Large intestine (tissue), 12 donors: ENCODE measurements at places on chromosomes 6 and 20.
A peak's percentile ranks its signal among the peaks of the same experiment; 100 is the strongest.

DNA sequence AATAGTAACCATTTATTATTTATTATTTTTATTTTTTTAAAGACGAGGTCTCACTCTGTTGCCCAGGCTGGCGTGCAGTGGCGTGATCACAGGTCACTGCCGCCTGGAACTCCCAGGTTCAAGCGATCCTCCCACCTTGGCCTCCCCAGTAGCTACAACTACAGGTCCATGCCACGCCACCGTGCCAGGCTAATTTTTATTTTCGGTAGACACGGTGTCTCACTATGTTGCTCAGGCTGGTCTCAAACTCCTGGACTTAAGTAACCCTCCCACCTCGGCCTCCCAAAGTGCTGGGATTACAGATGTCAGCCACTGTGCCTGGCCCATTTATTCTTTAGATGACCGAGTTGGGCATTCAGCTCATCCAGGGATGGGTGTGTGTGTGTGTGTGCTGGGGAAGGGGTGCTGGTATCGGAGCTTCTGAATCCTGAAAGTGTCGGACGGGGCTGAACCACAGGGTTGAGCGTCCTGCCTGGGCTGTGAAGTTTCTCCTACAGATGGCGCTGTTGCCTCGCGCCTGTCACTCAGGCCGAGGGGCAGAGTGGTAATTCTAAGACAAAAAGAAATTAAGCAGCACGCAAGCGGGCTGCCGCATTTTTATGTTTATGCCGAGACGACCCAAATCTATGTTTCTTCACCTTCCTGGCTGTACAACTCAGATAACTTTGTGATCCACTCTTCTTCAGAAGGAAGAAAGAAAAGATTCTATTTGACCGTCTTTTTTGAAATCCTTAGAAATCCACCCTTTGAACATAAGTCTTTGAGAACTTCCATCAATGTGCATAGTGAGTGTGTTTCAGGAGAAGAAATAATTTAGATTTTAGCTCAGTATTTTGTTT lies 252.8 kb downstream of the CDH26 start:
- peak; percentile 18 for DNase-seq

GRCh38 chr20:19110881-19111460 lies 101.5 kb upstream of the SLC24A3 start:
- no peak for DNase-seq

DNA sequence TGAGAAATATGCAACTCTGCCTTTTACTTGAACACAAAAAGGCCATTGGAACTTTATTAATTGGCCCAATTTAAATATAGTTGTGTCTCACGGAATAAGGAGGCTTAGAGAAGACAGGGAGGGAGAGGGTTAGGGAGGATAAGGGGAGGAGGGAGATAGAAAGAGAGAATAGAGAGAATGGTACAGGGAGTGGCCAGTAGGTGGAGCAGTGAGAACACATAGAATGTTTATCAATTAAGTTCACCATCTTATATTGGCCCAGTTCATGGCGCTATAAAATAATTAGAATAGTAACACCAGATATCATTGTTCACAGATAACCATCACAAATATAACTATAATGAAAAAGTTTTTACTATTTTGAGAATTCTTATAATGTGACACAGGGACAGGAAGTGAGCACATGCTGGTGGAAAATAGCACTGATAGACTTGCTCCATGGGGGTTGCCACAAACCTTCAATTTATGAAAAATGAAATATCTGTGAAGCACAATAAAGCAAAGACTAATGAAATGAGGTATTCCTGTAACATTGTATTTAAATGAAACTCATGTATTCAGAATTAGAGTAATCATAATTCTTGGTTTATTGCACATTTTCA lies 374.1 kb upstream of the MANEA start:
- DNase-seq, result no peak

- DNase-seq, result no peak
These were observed 65.2 kb downstream of the RIOK1 start for GRCh38 chr6:7454696-7455358.

- no peak for DNase-seq
These were observed 32.3 kb upstream of the XRN2 start for GRCh38 chr20:21270806-21271205.

DNA sequence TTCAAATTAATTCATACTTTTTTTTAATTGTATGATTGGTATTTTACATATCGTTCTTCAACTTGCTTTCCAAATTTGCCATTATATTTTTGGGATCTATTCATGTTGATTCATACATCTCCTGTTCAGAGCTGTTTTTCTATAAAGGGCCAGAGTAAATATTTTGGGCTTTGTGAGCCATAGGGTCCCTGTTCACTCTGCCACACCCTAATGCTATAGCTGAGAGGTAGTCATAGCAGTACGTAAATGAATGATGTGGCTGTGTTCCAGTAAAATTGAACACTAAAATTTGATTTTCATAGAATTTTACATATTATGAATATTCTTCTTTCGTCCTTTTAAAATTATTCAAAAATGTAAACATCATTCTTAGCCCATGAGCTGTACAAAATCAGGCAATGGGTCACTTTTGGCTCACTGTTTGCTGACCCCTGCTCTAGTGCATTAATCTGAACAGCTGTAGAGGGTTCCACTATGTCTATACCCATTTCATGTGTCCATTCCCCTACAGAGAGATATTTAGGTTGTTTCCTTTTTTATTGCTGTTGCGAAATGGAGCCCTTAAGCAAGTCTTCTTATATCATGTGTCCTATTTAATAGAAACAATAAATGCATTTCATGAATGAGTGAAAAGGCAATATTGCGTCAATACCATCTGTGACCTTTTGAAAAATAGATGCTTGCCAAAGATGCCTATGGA lies 136.4 kb upstream of the SALL4 start:
- DNase-seq, result no peak

DNA sequence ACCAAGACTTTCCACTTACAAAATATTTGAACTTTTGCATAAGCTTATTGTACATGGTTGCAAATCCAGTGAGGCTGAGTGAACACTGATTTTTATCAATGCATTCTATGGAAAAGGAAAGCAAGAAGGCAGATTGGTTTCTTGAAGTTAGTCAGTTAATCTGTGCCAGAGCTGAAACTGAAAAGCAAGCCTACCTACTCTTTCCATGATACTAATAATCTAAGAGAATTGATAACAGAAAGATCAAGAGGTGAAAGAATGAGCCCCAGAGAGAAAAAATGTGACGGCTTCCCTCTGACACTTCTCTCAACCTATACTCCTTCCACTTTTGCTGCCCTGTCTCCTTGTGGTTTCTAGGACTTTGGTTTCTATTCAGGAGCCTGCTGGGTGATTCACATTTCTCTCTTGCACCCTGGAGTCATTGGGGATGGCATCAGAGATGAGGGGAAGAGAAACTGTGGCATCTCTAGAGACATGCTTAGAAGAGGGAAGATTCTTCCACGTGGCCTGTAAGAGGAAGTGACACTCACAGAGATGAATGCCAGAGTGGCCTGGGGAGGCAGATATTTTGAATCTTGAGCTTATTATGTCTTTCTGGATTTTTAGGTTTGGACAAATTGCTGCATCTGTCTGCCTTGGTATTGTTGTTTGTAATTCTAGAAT lies 158.6 kb upstream of the RIMS1 start:
- DNase-seq, result peak; percentile 49

DNA sequence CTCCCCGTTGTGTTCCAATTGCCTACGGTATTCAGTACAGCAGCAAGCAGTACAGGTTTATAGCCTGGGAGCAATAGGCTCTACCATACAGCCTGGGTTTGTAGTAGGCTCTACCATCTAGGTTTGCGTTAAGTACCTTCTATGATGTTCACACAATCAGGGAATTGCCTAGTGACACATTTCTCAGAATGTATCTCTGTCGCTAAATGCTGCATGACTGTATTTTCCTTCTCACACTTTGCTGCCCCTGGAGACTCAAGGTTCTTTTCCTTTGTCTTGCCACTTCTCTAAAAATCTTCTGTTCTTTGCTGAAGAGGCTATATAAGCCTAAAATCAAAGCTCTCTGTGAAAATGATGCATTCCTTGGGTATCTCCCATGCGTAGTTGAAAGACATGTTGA lies 241.9 kb downstream of the CD83 start:
- DNase-seq, result no peak

- DNase-seq, result no peak
These were observed 57.2 kb downstream of the GINS1 start for GRCh38 chr20:25464501-25465242.

DNA sequence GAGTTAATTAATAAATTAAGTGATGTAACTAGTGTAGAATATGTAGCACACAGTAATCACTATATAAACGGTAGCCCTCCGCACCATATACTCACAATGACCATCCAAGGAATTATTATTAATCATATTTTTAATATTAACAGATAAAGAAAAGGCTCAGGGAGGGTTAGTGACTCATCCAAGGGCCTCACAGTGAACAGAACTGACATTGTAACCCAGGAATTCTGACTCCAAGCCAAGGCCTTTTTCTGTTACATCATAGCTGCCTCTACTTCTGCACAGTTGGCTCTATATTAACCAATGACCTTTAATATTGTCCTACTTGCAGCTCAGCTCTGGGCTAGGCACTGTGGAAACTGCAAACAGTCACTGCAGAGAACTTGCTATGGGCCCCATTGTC lies 117.5 kb upstream of the SIRPG start:
- DNase-seq, result no peak

GRCh38 chr20:37417617-37418467 lies 71.9 kb downstream of the SRC start:
- DNase-seq, result no peak

DNA sequence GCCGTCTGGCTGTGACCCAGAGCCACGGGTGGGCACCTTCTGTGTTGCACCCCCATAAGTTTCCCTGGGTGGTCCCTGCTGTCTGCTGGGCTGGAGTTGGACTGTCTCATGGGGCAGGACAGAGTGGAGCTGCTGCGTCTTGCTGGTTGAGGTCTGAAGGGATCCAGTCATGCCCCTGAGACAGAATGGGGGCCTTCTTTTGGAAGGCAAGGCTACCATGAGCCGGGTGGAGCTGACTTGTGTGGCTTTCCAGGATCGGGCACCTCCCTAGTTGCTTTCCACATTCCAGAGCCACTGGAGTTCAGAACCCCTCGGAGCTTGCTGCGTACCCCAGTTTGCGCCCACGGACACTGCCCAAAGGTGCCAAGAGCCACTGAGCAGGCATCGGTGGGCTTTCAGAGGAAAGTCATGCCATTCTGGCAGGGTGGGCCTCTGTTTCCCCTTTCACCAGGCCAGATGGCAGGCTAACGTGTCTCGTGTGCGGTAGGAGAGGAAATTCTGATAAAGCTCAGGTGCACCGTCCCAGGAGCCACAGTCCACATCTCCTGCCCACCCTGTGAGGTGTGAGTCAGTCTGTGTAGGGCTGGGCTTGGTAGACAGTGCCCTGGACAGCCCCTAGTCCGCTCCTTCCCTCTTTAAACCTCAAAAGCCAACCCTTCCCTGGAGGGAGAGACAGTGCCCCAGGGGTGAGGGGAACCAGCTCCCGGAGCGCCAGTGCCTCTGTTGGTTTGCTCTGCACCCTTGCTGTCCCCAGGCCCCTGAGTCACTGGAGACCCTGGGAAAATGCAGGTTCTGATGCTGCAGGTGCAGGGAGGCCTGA lies 125.3 kb downstream of the SYCP2 start:
- DNase-seq, result no peak

DNA sequence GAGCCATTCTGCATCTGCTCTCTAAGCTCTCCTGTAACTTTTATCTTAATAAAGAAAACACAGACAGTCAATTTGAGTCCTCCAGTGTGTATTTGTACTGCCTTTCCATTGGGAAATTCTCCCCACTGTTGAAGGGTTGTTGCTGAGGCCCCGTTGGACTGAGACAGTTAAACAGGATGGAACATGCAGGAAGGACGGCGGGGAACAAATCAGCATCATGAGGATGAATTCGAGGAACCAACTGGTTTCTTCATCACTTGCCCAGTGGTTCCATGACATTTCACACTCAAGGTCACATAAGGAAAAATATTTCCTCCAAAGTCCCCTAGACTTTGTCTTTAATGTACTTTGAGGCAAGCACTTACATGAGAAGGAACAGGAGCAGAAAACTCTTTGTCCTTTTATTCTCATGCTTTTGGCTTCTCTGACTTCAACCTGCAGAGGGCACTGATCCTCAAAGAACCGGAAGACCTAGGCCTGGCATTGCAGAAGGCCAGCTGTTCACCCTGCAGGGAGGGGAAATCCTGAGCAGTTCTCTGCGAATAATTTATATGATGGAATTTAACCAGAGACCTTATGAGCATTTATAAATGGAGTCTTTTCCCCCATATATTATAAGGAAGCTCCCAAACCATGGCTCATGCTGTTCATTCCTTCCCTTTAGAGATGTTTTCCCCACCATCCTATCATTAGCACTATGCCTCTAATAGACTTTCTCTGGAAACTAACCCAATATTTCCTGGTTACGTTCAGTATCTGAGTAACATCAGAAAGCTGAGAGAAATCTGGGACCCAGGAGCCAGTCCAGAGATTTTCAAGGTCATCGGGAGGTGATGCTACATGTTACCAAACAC lies 55.2 kb upstream of the ADGRF1 start:
- peak; percentile 78 for DNase-seq

- DNase-seq, result no peak
These were observed 87.8 kb upstream of the EPB41L1 start for GRCh38 chr20:36066777-36067176.

DNA sequence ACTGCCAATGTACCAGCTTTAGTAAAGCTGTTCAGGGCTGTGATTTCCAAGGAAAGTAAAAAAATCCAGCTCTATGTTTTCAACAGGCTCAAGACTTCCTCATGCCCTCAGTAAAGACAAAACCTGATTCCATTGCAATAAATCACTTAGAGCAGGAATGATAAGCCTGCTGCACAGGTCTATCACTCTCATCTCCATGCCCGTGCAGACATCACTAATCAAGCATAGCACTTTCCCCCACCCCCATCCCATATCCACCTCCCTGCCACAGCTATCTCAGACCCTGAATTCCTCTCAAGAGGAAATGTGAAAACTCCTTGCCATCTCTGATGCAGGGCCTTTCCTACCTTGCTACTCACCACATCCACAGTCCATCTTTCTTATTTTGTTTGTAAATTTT lies 554.9 kb downstream of the MAFB start:
- no peak for DNase-seq

DNA sequence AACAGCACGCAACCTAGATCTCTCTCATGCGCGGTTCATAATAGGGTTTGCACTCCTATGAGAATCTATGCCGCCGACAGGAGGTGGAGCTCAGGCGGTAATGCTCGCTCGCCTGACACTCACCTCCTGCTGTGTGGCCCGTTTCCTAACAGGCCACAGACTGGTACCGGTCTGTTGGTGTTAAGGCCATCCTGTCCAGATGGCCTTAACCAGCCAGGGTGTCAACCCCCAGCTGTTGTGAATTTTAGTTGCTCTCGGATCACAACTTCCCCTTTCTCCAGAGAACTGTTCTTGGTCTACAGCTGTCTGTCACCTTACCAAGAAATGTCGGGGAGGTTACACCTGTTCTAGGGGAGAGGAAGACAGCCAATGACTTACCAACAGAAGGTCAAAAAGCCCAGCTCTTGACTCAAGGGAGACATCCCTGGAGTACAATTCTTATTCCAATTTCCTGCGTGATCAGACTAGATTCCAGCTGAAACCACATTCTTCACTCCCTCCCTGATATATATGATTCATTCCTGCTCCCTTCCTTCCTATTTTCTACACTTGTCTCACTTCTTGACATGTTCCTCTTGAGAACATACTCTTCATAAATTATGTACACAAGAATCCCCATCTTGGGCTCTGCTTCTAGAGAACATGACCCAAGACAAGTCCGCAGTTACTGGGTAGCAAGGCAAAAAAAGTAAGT lies 23.1 kb upstream of the DNAAF9 start:
- no peak for DNase-seq

GRCh38 chr6:137927777-137928218 lies 60.7 kb downstream of the TNFAIP3 start:
- DNase-seq, result no peak
